ENCODE measurements at places on chromosomes 2 and 18. TPM values are rescaled to one million over a fixed set of nuclear protein-coding genes. Genes with fewer than 3 reads are reported as not detected.

Gene HOXD13
- total RNA-seq, result not detected

Gene MYCN
- not detected for total RNA-seq

Gene MRO
- not detected for total RNA-seq

Gene NTSR2
- total RNA-seq, result not detected

Gene CCDC121
- 2.2 TPM for total RNA-seq

Gene ANKAR
- 4.4 TPM for total RNA-seq

Gene IL36A
- not detected for total RNA-seq

Gene CDH19
- not detected for total RNA-seq

Gene FSHR
- total RNA-seq, result not detected

Gene FLACC1
- total RNA-seq, result 0.56 TPM

Gene ERBB4
- not detected for total RNA-seq

DNA sequence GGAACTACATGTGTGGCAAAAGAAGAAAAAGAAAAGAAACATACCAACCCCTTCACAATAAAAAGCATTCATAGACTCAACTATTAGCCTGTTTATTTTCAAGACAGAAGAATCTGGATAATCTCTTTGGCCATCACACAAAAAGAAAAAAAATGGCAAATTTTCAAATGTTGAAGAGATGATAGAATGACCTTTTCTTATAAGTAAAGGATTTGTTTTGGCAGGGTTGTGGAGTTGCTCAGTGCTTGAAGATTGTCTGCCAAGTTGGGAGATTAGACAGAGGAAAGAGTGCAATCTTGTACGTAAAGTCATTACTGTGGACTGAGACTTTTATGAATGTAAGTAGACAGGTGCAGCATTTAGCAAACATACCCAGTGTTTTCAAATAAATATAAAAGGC is 18.5 kb upstream of the FAM171B start:
- peak; percentile 10 for DNase-seq

- DNase-seq, result peak; percentile 80
These were observed 48.5 kb upstream of the LYPD6B start for GRCh38 chr2:148989882-148990493.

- peak; percentile 93 for DNase-seq
These were observed 54.3 kb downstream of the CDK15 start for GRCh38 chr2:201860636-201861066.

DNA sequence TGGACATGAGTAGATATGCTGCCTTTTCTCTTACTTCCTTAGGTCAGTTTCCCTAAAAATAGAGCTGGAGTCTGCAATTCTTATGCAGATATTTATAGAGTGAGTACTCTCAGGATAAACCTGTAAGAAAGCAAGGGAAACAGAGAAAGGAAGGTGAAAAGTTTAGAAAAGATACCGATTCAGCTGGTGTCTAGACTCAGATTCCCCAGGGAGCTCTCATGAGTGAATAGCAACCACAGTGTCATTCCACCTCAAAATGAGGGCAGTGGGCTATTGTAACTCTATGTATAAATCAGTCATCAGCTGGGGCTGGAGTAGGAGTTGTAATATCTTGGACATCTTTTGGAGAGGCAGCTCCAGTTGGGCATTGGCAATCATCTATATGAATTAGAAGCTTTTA is 1485.1 kb upstream of the TMEFF2 start:
- DNase-seq, result no peak

DNA sequence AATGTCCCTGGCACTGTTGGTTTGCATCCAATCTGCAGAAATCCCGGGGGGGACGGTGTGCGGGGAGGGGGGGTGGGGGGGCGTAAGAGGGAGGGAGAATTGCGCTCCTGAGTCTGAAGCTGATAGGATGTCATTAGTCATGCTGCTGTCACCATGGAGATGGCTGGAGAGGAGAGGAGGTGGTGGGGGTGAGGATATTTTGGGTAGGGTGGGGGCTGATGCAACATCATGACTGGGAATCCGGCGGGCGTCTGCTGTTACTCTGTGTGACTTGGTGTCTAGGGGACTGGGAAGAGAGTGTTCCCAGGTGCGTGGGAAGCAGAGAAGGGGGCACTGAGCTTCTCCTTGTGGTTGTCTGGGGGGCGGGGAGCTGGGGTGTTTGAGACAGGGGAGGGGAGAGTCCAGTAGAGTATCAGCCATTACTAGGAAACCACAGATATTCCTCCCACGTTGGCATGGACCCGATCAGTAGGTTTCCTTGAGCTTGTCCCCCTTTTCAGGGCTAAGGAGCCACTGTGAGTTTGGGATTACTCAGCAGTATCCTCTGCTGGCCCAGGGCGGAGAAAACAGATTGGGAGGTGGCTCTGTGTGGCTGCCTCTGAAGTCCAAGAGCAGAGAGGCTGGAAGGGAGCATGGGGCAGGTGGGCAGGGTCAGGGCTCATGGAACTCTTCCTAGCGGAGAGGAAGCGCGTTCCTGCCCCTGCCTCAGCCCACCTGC is 18.9 kb downstream of the TET3 start:
- DNase-seq, result peak; percentile 82

GRCh38 chr2:158102446-158102845 is 770 bp downstream of the UPP2 start:
- no peak for DNase-seq

DNA sequence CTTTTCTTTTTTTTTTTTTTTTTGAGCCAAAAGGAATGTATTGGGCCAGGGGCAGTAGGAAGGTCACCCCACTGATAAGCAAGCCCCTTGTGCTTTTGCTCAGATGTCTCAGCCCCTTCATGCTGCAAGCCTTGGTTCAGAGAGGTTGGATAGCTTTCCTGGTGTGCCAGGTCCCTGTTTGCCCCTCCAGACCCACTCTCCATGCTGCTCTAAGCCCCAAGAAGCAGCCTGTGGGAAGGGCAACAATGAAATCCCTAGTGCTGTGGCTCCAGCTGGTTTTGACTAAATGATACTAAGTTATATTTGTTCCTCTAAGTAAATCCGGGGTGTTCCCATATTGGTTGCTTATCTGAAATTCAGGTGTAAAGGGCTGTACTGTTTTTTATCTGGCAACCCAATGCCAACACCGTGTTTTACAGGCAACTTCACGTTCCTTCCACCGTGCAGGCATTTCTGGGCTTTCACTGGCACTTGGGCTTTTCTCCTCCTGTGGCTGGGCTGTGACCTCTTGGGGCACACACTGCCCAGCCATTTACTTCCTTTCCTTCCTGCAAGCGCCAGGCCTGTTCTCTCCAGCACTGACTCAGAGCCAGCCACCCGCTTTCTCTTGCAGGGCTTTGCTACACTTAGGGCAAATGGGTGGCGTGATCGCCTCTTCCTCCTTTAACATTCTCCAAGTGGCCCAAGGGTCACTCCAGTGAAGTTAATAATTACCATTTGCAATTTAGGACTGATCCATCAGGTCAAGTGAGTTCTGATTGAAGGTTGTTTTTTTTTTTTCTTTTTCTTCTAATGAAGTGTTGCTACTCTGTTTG is 21.6 kb downstream of the MERTK start:
- no peak for DNase-seq

DNA sequence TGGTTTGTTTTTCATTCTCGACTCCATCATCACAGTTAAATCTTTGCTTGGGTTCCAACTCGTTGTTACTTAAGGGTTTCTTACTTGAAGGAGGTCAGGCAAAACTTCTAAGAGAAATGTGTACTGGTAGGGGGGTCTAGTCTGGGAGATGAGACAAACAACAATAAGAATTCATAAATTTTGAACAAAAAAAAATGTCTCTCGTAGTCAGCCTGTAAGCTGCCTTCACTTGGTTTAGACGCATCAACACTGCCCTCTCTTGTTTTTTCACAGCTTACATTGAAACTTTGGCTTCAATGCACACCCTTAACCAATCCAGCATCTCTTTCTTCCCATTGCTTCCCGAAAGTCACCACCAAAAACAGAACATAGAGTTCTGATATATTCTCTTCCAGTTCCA is 576.4 kb upstream of the PIK3C3 start:
- DNase-seq, result peak; percentile 70

DNA sequence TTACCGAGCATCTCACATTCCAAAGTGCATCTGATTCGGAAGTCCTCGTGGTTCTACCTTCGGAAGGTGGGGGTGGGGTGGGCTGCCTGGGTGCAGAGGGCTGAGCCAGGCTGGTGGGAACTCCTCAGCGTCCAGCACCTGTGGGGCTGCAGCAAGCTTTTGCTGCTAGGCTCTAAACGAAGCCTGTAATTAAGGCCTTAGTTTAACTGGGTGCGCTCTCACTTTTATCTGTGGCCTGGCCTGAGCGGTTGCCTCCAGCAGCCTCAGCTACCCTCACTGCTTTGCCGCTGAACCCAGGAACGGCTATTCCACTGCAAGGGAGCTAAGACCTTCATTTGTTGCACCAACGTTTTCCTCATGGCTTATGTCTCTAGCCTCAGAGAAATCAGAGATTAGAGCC is 48.4 kb downstream of the TMEM17 start:
- DNase-seq, result no peak

DNA sequence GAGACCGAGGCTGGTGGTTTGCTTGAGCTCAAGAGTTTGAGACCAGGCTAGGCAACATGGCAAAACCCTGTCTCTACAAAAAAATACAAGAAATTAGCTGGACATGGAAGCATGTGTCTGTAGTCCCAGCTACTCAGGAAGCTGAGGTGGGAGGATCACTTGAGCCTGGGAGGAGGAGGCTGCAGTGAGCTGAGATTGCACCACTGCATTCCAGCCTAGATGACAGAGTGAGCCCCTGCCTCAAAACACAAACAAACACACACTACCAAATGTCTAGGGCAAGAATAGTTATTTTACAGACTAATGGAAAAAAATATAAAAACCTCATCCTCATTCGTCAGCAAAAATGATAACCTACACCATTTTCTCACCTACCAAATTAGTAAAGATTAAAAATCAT is 15.3 kb downstream of the BUB1 start:
- DNase-seq, result peak; percentile 64

GRCh38 chr2:236257136-236257535 is 7.1 kb downstream of the ASB18 start:
- no peak for DNase-seq

DNA sequence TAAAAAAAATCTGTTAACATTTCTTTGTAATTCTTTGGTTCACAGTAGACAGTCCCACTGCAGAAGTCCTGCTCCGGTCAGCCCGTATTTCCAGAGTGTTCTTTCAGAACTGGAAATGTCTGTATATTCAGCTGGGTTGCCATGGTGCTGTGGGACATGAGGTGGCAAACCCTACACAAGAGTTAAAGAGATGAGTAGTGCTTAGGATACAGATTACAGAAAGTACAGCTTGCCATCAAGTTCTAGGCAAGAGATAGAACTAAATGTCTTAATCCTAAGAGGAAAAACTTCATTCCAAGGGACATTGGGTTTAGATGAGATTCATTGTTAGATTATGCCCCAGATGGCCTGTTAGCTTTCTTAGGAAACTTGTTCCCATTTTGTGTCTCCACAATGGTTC is 60.1 kb downstream of the FMNL2 start:
- DNase-seq, result peak; percentile 34

DNA sequence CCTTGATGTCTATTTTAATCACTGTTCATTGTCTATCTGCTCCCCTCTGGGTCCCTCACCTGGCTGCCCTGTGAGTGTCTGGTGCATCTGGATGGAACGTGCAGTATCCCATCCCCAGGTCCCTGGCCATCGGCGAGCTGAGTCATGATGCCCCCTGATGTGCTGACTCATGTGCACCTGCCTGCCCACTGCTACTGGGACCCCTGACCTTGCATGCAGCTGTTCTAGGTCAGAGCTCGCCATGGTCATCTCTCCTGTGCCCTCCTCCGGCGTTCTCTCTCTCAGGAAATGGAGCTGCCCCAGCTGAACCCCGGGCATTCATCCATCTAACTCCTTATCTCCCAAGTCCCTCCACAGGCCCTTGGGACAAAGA is 516.2 kb upstream of the HS6ST1 start:
- DNase-seq, result no peak

GRCh38 chr2:230843132-230843531 is 21.6 kb upstream of the ITM2C start:
- no peak for DNase-seq

DNA sequence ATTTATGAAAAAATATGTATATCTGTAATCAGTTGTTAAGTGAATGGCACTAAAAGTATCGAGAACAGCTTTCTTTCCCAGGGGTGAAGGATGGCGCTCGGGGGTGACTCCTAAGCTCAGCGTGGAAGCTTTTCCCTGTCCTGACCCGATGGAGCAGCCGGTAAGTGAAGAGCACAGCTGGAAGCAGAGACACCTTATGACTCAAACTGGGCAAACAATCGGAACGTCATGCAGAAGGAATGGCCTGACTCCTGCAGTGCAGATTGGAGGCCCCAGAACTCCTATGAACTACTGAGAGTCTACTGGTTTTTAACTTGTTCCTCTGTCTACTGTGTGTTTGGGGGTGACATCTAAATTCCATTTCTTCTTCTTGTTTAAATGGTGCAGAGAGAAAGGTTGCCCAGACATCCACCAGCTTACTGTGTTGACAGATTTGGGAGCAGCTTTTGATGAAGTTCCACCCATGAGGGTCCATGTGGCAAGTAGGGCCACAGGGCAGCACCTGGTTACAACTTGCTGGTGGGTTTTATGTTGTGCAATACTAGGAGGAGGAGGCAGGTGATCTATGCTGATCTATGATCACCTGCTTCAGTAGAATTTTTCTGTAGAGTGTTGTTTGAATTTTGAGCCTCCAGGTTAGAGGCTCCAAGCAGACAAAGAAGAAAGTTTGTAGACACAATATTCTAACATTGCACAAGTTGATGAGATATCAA is 52.8 kb upstream of the TMEM182 start:
- peak; percentile 65 for DNase-seq

GRCh38 chr2:178512484-178512883 is 32.2 kb downstream of the PLEKHA3 start:
- DNase-seq, result peak; percentile 29

DNA sequence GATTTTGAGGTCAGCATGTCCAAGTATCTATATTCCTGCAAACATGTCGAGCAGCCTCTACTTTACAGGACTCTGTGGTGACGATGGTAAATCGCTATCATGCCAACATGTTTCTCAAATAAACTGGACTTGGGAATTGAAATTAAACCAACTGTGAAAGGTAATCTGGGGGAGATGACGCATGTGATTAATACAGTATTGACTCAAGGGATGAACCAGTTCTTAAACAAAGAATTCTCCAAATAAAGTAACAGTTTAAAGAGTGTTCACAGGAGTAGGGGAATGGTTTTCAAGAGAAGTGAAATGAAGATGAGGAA is 54.3 kb downstream of the THUMPD2 start:
- no peak for DNase-seq

- DNase-seq, result no peak
These were observed 37.7 kb downstream of the ZNF407 start for GRCh38 chr18:74635224-74635975.

- DNase-seq, result no peak
These were observed 3.4 kb downstream of the TMEM185B start for GRCh38 chr2:120219766-120220165.

GRCh38 chr2:97900806-97901205 is 94.9 kb downstream of the TMEM131 start:
- DNase-seq, result peak; percentile 66

DNA sequence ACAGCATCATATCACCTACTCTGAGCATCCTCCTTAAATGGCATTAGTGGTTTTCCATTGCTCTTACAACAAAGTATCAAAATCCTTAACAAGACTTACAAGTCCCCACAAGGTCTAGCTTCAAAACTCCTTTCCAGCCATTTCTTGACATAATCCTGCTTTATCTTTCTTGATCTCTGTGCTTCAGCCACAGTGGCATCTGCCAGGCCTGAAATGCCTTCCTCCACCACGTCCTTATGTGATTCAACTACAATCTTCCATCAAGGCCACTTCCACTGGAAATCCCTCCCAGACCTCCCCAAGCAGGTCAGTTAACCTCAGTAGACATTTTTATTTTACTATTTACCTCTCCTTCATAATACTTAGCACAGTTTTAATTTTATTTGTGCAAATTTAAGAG is 83.8 kb upstream of the CCDC150 start:
- DNase-seq, result no peak

All from IMR-90 (cell line).